ENCODE measurements at places on chromosomes 4 and X.

GRCh38 chr4:174279433-174280155 is 3.9 kb downstream of the FBXO8 start:
- no peak for DNase-seq

- DNase-seq = no peak
These were observed 200.7 kb downstream of the CRLF2 start for GRCh38 chrX:1011691-1012283.

- no peak for DNase-seq
These were observed 31.9 kb downstream of the REPS2 start for GRCh38 chrX:16978193-16978984.

- DNase-seq = no peak
These were observed 31.6 kb downstream of the TIGD2 start for GRCh38 chr4:89142691-89143669.

GRCh38 chr4:169899295-169899694 is 126.9 kb downstream of the MFAP3L start:
- DNase-seq = no peak

DNA sequence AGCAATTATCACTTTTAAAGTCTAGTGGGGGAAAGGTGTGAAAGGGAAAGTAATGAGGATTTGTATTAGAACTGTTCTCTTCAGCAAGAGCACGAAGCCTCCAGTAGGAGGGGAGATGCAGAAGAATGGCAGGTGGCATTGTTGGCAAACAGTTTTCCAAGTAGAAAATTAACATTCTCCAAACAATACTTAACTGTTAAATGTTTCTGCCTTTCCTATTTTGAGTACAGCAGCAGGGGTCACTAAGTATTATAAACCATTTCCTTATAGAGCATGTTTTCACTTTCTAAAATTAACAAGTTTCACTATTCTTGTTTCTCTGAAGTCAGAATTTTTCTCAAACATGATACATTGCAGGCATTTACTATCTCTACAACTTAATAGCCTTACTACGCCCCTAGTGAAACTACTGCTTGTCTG is 58.7 kb downstream of the LEF1 start:
- no peak for DNase-seq

- DNase-seq = no peak
These were observed 22.3 kb upstream of the TMEM165 start for GRCh38 chr4:55373461-55373860.

DNA sequence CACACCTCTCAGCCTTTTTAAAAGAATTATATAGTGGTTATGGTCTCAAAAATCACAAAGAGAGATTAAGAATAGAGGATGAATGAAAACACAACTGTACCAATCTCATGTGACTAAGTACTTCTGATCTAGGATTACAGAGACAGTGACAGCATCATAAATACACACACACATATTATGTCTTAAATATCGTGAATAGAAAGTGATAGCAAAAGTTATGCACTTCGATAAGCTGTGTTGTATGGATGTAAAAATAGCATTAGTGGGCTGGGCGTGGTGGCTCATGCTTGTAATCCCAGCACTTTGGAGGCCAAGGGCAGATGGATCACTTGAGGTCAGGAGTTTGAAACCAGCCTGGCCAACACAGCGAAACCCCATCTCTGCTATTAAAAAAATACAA is 25.0 kb downstream of the GYPA start:
- no peak for DNase-seq
